Activated T-cell treated with anti-CD3 and anti-CD28 coated beads for 48 hours (primary cell): ENCODE measurements at places on chromosomes 2 and 18.

DNA sequence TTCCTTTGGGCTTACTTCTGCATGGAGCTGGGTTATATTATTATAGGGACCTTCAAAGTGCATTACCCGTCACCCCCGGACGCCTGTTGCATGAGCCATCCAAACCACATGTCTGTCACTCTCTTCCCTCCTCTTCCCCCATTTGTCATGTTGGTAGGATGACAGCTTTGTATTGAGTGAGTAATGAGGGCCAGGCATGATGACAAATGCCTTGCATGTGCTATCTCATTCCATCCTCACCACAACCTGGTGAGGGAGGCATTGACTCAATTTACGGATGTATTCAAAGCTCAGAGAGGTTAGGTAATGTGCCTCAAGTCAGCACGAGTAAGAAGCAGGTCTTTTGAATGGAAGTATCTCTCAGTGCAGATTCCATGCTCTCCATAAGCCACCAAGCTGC, 510.5 kb upstream of the TNP1 start:
- peak; percentile 6 for DNase-seq

DNA sequence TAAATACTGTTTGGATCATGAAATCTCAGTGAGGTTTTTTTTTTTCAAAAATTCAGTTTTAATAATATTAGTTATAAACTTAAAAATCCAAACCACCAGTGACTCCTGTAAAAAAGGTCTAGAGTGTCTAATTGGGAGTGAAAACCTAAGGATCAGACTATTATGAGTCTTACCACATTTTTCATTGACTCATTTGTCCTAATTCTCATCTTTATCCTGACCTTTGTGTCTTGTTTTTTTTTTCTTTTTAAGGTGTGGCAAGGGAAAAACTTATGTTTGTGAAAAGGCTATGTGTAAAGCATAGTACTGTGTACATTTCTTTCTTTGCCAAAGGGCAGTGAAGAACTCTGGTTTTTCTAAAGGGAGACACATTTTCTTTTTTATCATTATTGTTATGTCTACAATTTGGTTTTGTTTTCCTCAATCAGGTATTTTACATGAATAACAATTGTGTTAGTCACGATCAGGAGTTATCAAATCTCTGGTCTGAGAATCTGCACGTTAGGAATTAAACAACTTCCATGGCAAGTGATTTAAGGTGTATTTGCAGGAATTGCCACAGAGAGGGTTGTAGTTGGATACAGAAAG, 52.6 kb downstream of the RHBDD1 start:
- no peak for DNase-seq

GRCh38 chr2:116645155-116645554, 1169.3 kb upstream of the DDX18 start:
- DNase-seq, result no peak

GRCh38 chr18:46474487-46475389, 182.3 kb downstream of the LOXHD1 start:
- no peak for DNase-seq

DNA sequence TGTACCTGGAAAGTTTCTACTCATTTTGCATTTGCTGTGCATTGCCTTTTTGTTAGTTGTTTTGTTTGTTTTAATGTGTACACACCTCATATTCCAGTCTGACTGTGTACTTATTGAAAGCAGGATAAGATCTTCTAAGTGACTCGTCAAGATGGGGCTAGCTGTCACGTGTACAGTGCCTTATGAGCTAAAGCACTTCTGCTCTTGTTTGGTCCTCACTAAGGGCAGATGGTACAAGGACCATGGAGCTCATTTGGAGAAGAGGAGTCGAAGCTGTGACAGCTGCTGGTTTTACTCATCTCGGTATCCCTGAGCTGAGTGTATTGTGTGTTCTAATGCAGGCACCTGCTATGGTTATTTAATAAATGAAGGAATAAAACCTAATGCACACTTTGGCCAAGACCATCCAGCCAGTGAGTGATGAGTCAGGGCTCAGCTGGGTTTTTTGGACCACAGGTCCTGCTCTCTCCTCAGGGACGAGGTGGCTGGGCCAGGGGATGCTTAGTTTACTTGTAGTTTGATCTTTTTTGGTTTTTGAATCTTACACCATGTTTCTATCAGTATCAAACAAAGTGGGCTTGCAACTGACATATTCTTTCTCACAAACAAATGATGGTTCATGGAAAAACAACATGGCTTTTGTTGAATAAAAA, 152.5 kb upstream of the APCDD1 start:
- no peak for DNase-seq

GRCh38 chr2:126208266-126208665, 447.7 kb upstream of the GYPC start:
- DNase-seq, result no peak

DNA sequence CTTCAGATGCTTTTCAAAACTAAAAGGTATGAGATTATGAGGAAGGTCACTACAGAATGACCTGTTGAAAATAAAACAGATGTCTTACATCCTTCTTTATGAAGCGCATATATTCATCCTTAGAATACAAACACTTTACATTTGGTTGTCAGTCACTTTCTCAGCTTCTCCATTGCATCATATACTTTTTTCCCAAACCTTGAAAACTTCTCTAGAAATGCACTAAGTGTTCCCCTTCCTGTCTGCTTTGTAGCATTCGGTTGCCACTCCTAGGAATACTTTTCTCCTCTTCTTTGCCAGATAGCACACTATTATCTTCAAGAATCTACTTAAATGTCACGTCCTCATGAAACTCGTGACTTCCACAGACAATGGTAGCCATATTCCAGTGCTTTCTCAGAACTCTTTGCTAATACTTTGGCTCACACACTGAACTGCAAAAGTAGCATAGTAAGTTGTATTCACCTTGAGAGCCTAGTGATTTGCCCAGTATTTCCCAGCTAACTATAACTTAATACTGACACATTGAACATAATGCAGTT, 27.6 kb downstream of the DSC1 start:
- no peak for DNase-seq

- DNase-seq, result no peak
Measured at GRCh38 chr18:5627776-5628511, 84.1 kb upstream of the EPB41L3 start.

GRCh38 chr2:217868911-217869334, 133.9 kb downstream of the TNS1 start:
- DNase-seq, result no peak

- no peak for DNase-seq
Measured at GRCh38 chr2:68193144-68193543, 35.5 kb downstream of the PNO1 start.

GRCh38 chr2:58571181-58571852, 330.2 kb upstream of the FANCL start:
- DNase-seq, result no peak

DNA sequence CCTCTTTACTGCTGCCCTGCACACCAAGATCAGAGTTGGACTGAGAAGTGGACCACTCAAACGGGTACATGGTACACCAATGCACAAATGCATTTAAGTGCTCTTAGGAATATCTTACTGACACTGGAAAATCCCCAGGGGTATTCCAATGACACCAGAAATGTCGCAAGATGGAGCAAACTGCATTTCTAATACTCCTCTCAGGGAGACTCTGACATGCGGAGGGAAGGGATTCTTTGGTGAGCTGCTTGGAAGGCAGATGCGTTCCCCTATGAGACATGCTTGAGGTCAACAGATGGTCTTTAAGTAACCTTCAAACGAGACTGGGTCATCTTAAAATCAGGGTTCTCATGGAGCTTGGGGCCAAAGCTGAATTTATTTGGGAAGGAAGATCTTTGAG, 521.8 kb upstream of the TCF4 start:
- DNase-seq, result no peak

GRCh38 chr2:70962211-70962884, 16.1 kb upstream of the ANKRD53 start:
- DNase-seq, result no peak

DNA sequence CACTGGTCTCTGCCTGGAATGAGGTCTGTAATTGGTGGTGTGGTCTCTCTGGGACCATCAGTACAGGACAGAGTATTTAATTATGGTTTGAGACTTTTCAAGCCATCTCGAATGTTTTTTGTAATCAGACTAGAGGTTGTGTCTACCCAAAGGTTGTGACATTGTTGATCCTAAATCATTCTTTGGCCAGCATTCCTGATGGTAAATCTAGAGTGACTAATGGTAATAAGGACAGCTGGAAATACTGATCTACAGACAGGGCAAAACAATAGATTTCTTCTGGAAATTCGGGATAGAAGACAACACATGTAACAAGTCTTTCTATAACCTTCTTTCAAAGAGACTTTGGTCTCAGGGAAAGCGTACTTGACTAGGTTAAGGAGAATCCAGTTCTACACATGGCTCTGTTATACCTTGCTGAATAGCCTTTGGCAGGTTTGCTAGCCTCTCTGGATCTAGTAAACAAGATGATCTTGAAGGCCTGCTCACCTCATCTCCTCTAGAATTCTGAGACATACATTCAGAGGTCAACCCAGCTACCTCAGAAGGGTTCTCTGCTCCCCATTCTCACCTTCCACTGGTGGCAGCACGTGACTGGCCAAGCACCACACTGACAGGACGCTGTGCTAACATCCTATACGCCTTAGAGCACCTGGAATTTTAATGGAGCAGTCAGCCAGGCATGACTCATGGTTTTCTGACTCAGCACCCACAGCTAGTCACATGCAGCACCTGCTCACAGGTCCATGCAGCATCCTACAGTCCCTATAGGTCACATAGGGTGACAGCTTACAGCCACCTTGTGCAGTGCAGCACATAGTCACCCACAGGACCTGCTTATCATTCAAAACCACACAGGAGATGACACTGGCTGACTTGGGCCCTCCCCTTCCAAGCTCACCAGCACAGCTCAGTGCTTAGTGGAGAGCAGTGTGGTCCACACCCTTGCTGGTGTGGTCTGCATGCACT, 12.2 kb downstream of the PLB1 start:
- DNase-seq, result peak; percentile 31

DNA sequence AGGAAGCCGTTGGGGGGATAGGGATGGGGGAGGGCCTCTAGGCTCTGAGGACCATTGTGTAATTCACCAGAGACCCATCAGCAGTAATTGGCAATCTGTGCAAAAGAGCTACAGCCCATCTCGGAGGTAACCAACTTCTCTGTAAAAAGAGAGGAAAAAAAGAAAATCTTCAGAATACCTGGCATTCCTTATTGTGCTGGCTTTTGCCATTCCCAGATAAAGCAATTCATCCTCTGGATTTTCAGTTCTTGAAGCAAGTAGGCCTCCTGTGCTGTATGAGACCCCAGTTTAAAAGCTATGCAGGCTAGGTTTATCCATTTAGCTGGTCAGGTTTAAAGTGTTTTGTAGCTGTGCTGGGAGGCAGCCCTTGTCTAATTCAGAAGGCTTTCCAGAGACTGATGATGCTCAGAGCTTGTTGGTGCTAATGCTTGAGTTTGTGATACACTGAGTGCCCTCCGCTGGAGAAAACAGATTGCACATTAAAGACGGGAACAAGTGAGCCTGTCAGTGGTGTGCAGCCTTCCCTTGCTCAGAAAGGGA, at the start of gene LRRTM4:
Gene LRRTM4 (minus strand): TSS at position 446 of the 540 bp plus-strand sequence.
- no peak for DNase-seq

- DNase-seq, result no peak
Measured at GRCh38 chr2:10826026-10826425, 13.4 kb upstream of the PDIA6 start.

GRCh38 chr2:41483226-41483625, 564.6 kb upstream of the PKDCC start:
- no peak for DNase-seq

- DNase-seq, result no peak
Measured at GRCh38 chr18:24947521-24948305, 404.3 kb downstream of the ZNF521 start.

DNA sequence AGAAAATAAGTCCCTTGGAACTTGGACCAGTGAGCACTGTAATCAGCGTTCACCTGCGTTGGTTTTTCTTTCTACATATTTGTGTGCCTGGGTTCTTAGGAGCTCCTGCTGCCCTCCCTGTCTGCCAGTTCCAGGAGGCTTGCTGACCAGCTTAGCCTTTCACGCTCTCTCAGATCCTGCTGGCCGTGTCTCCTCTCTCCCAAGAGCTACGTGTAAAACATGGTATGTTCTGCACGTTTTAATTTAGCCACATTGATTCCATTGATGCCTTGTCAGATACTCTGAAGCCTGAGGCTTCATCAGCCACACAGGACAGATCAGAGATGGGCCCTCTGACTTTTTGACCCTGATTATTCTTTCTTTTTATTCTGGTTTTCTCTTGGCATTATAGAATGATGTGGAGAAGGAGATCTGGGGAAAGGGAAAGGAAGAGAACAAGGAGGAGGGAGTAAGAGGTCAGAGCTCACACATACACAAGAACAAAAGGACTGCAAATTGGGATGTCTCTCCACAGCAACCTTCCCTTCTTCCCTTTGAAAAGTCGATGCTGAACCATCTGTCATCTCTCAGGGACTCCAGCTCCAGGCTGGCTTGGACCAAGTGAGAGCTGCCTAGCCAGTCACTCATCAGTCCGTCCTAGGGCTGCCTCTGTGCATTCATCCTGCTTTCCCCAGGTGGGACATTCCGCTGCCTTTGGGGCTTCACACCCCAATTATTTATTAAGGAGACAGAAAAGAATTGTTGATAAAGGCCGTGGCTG, 152.8 kb downstream of the PIK3C3 start:
- DNase-seq, result no peak

GRCh38 chr18:51390702-51391101, 193.2 kb upstream of the MEX3C start:
- DNase-seq, result no peak

DNA sequence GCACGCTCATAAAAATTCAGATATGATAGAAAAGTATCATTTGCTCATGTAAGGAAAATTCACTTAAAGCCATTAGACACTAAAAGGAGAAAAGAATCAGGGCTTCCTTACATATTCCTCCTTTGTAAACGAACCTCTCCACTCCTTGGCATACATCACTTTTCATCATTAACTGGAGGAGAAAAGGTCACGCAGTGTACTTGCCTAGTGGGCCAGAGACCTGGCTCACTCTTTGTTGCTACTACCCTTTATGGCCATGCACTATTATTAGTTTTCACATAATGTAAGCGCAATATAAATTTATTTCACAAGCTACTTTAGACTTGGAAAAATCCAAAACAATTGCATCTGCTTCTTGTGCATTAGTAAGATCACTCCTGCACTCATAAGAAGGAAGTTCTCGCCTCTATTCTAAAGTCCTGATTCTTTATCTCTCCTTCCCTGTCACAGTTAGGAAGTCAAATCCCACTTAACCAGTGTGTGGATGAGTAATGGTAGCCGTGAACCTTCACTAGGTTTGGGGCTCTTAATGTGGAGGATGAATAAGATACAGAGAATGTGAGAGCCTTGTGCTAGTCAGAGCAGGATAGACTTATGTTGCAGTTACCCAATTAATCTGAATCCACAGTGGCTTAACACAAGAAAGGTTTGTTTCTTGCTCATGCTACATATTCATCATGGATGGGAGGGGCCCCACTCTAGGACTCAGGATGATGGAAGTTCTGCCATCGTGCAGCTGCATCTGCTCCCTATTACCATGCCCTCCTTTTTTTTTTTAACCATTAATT, 115.0 kb upstream of the GLS start:
- no peak for DNase-seq

GRCh38 chr2:240435948-240436682, 652 bp downstream of the GPC1 start:
- no peak for DNase-seq
